Activated CD4-positive, alpha-beta T cell treated with anti-CD3 and anti-CD28 coated beads for 1 hour (primary cell): ENCODE measurements at places on chromosomes 6 and 20.

- no peak for DNase-seq
These were observed 3.8 kb upstream of the PIGU start for GRCh38 chr20:34680586-34681175.

GRCh38 chr6:7144872-7145584, 37.3 kb downstream of the RREB1 start:
- no peak for DNase-seq

DNA sequence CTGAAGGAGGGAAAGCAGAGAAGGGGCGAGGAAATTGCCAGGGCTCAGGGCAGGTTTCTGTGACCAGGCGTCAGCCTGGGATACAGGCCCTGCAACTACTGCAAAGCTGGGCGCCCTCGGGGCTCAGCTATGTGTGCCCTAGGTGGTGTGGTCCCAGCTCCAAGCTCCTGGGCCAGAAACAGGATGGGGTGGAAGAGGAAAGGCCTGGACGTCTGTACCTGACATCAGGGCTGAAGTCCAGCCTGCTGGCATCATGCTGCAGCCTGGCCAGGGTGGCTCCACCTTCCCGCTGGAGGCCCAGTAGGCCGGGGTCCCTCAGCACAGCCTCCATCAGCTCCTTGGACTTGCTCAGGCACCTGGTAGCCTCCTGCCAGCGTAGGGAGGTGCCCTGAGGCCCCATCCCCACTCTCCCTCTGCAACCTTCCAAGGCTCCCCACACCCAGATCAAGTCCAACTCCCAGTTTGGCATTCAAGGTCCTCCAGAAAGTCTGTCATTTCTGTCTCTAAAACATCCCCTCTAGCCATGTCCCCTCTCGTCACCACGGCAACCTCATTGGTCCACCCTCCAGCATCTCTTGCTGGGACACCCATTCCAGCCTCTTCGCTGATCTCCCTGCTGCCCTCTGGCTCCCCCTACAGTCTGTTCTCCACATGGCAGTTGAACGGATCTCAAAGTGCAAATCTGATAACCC, 38.2 kb downstream of the KIAA1755 start:
- DNase-seq = peak; percentile 11

GRCh38 chr6:493840-494239, 102.3 kb downstream of the IRF4 start:
- no peak for DNase-seq

GRCh38 chr6:41939176-41939847, 2.3 kb downstream of the CCND3 start:
- DNase-seq = no peak

DNA sequence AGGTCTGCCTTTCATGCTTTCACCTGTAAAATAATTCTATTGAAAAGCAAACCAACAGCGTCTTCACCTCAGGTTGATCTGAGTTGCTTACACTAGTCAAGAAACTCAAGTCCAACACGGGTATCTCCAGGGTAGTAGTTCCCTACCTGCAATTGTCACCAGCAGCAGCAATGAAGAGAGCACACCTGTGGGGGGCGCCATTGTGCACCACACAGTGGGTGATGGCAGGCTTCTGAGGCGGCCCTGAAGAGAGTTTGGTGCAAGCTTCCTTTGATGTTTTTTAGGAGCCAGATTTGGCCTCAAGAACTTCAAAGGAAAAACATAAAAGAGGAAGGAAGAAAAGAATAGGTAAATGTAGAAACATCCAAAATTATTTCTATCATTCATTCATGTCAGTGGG, 45.1 kb downstream of the KIAA0319 start:
- no peak for DNase-seq

DNA sequence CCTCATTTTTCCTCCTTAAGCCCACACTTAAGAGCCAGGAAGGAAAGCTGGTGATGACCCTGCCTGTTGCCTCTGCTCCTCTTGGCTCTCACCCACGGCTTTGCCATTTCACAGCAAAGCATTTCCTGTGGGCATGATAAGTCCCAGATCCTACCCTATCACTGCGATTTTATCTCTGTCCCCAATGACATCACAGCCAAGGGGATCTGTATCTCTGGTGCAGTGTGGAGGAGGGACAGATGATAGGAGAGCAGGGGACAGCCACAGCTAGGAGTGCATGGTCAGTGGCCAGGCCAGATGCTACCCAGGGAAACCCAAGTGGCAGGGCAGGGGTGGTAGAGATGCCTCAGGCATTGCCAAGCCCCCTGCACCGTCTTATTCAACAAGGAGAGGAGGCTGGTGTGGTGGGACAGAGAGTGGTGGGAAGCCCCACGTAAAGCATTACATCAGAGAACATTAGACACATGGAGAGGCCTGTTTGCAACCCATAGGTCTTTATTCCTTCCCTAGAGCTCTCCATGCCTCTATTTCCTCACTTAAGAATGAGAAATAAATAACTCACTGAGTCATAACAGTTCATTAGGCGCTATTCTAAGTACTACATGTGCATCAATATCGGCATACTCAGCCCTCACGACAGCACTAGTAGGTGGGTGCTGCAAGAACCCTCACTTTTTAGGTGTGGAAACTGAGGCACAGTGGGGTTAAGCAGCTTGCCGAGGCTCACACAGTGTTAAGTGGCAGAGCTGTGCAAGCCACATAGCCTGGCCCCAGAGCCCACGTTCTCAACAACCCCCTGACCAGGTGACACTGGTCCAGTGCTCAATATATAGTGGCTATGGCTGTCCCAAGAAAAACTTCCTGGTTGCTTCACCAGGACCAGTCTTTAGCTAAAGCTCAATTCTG, 4.6 kb downstream of the TFEB start:
- DNase-seq = no peak
